Neural crest cell (in vitro differentiated cells): ENCODE measurements at places on chromosomes 3 and 15.
A peak's percentile ranks its signal among the peaks of the same experiment; 100 is the strongest.

DNA sequence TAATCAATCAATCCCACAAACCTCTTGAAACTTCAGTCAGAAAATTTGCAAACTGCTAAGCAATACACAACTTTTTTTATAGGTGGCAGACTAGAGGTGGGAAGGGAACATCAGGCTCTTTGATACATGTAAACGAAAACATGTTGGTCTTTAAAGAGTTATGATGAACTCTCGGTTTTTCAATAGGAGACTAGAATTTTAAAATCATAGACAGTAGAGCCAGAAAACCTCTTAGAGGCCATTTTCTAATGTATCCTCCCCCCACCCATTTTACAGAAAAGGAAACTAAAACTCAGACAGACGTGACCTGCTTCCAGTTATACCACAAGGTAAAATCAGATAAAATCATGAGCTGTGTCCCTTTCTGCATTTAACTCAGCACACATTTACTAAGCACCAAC, 179.1 kb upstream of the LPP start:
- H3K27ac ChIP-seq, result no peak overlapping the region
- H3K36me3 ChIP-seq, result no peaks in the 10 kb centered on the region
- no peaks in the 10 kb centered on the region for H3K4me1 ChIP-seq
- no peak overlapping the region for H3K4me3 ChIP-seq
- peaks cover 3% of the 10 kb centered on the region for H3K27me3 ChIP-seq

GRCh38 chr3:136957751-136958288, at the start of gene IL20RB:
TSS of gene IL20RB (plus strand) at chr3:136957983. CDS start at chr3:136958114, 131 bp downstream.
- no peak within 1 kb of the TSS for H3K27ac ChIP-seq
- no peak within 1 kb of the TSS for H3K4me3 ChIP-seq
- H3K36me3 ChIP-seq, result peaks cover 4% of the 10 kb centered on the region
- no peak for DNase-seq
- H3K27me3 ChIP-seq, result no peaks in the 10 kb centered on the region
- peaks cover 15% of the 10 kb centered on the region for H3K4me1 ChIP-seq

GRCh38 chr3:143526011-143526545, 322.2 kb downstream of the SLC9A9 start:
- no peak overlapping the region for H3K4me3 ChIP-seq
- no peak for DNase-seq
- no peak overlapping the region for H3K27ac ChIP-seq
- H3K4me1 ChIP-seq, result no peaks in the 10 kb centered on the region

DNA sequence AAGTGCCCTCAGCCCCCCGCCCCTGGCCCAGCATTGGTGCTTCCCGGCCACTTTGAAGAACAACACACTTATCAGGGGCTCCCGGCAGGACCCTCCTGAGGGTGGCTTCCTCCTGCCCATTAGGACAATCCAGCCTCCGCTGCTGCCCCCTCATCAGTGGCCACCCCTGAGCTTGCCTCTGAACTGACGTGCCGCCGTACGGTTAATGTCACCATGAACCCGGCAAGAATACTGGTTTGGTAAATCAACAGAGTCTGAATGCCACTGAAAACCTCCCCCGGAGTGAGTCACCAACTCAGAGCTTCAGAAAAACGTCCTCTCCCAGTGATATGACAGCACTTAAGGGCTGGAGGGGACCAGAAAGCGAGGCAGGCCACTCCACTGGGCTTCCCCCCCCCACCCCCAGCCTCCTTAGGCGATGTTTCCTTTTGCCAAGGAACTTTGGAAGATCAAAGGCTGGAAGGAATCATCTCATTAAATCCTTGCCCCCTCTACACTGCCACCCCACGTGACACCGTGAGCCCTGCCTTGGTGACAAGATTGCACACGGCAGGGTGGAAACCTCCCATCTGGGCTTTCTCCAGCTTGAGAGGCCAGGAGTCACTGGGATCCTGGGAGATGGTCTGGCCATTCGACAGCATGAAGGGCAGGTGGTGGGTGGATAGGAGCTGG, 142.1 kb downstream of the NUP210 start:
- H3K4me3 ChIP-seq, result no peak overlapping the region
- H3K27ac ChIP-seq, result no peak overlapping the region
- H3K36me3 ChIP-seq, result no peaks in the 10 kb centered on the region
- no peak for DNase-seq

GRCh38 chr15:63306492-63307073, 29.2 kb downstream of the APH1B start:
- no peak overlapping the region for H3K4me3 ChIP-seq
- peaks cover 29% of the 10 kb centered on the region for H3K4me1 ChIP-seq
- H3K27me3 ChIP-seq, result no peaks in the 10 kb centered on the region
- H3K27ac ChIP-seq, result no peak overlapping the region
- no peak for DNase-seq

DNA sequence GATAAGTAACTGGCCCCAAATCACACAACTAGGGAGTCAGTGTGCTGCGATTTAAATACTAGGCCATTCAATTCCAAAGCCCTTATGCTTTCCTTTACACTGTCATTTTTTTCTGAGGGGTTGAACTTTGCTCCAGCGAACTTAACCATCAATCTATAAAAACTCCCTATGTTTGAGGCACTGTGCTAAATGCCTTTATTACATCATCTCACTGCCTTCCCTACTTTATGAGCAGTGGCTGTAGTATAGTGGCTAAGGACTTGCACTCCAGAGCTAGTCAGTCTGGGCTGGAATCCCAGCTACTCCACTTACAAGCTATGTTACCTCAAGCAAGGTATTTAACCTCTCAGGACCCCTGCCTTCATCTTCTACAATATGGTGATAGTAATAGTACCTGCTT, 26.9 kb upstream of the WDR72 start:
- peaks cover 6% of the 10 kb centered on the region for H3K27me3 ChIP-seq
- H3K4me1 ChIP-seq, result no peaks in the 10 kb centered on the region
- H3K27ac ChIP-seq, result no peak overlapping the region
- no peak overlapping the region for H3K4me3 ChIP-seq
- no peak for DNase-seq

DNA sequence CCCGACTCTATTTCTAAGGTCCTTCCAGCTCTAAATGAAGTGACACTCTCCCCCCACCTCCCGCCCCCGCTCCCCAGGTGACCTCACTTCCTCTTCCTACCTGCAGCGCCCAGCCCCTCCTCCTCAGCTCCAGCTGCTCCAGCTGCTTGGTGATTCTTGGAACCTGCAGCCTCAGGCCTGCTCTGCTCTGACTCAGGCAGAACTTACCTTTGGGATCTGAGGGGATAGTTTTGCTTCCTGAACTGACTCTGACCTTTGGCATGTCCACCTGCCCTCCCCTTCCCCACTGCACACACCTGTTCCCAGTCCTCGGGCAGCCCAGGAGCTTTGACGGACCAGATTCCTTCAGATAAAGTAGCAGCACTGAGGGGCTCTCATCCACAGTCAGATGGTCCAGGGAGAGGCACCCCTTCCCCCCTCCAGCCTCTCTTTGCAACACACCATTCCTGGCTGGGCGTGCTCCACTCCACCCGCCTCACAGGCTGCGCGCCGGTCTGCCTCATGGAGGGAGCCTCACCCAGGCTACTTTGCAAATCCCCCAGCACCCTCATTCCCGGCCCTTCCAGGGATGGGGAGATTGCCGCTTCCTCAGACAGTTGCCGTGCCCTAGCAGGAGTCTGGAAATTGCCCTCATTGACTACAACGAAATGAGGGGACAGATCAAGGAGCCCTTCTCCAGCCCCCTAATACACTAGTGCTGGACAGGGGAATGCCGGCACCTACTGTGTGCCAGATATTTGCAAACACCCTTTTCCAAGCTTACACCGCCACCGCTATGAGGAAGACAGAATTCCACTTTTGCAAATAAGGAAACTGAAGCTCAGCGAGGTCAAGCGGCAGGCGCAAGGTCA, 692 bp upstream of the C15orf39 start:
- H3K4me3 ChIP-seq, result peak overlapping the region; percentile 93
- H3K27ac ChIP-seq, result no peak overlapping the region
- peaks cover 29% of the 10 kb centered on the region for H3K4me1 ChIP-seq
- peaks cover 23% of the 10 kb centered on the region for H3K27me3 ChIP-seq
- DNase-seq, result no peak
- no peaks in the 10 kb centered on the region for H3K36me3 ChIP-seq

- no peak overlapping the region for H3K27ac ChIP-seq
- H3K27me3 ChIP-seq, result no peaks in the 10 kb centered on the region
- no peaks in the 10 kb centered on the region for H3K36me3 ChIP-seq
- H3K4me1 ChIP-seq, result peaks cover 6% of the 10 kb centered on the region
- no peak overlapping the region for H3K4me3 ChIP-seq
- no peak for DNase-seq
Observed at GRCh38 chr3:87206070-87206469, 21.0 kb upstream of the CHMP2B start.

DNA sequence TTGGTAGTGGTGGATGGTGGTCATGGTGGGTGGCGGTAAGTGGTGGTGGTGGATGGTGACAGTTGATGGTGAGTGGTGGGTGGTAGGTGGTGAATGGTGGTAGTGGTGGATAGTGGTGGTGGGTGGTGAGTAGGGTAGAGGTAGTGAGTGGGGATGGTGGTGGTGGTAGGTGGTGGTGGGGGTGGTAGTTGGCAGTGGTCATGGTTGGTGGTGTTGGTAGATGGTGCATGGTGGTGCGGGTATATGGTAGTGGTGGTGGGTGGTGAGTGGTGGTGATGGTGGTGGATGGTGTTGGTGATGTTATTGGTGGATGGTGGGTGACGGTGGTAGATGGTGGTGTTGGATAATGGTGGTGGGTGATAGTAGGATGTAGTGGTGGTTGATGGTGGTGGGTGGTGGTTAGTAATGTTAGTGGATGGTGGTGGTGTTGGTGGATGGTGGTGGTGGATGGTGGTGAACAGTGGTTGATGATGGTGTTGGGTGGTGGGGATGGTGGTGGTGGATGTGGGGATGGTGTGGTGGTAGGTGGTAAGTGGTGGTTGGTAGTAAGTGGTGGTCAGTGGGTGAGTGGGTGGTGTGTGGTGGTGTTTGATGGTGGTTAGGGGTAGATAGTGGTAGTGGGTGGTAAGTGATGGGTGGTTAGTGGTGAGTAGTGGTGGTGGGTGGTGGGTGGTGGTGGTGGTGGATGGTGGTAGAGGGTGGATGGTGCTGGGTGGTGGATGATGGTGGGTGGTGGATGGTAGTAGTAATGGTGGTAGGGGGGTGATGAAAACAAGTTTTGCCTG, 16.7 kb upstream of the RIOX2 start:
- H3K36me3 ChIP-seq, result no peaks in the 10 kb centered on the region
- no peak for DNase-seq
- no peak overlapping the region for H3K27ac ChIP-seq

DNA sequence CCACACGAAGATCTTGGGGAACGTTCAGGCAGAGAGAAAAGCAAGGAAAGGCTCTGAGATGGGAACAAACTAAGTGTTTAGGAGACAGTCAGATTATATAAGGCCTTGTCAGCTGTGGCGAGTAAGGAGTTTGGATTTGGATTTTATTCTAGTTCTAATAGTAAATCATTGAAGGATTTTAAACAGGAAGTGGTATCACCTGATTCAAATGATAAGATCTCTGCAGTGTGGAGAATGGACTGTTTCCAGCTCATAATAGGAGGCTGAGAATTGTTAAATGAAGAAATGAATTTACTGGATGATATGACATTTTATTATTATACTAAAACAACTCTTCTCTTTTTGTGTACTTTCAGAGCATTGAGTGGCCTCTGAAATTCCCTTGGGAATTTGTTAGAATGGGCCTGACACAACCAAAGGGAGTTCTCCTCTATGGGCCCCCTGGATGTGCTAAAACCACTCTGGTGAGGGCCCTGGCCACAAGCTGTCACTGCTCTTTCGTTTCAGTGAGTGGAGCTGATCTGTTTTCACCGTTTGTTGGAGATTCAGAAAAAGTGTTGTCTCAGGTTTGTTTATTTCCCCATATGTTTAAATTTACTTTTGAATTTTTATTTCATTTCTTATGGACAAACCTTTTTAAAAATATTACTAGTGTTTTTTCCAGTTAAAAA, 36.0 kb upstream of the GATM start:
- H3K36me3 ChIP-seq, result peaks cover 31% of the 10 kb centered on the region
- H3K27ac ChIP-seq, result no peak overlapping the region
- H3K27me3 ChIP-seq, result no peaks in the 10 kb centered on the region
- H3K4me3 ChIP-seq, result no peak overlapping the region
- no peaks in the 10 kb centered on the region for H3K4me1 ChIP-seq

DNA sequence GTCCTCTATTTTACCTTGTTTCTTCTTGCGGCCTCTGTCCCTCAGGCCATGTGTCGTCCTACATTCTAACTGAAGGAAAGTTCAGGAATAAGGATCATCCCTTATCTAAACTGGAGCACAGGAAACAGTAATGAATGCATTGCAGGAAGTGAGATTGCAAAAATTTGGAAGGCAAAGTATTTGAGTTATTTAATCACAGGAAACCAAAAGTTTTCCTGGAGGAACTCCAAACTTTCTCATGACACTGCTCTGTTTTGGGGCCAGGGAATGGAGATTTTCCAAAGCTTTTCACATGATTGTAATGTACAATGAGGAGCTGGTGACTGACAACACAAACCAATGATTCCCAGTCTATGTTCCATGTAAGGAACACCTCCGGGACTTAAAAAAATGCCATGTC, 57.8 kb upstream of the PLSCR4 start:
- H3K36me3 ChIP-seq, result no peaks in the 10 kb centered on the region
- no peak overlapping the region for H3K27ac ChIP-seq
- H3K4me1 ChIP-seq, result no peaks in the 10 kb centered on the region
- H3K27me3 ChIP-seq, result no peaks in the 10 kb centered on the region
- no peak for DNase-seq

DNA sequence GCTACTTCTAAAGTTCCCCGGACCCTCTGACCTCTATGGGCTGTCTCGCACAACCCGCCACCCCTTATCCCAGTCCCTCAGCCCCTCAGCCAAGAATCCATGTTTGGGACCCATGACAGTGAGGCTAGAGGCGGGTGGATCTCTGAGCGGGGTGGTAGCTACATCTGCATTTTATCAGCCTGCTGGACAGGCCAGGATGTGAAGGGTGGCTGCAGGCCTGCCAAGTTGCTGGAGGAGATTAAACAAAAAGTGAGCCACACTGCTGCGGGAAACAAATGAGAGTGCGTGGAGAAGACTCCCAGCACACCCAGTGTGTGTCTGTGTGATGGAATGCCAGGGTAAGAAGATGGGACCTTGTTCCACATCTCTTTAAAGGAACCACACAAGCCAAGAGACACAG, 51.1 kb upstream of the SPATA12 start:
- H3K4me1 ChIP-seq, result peaks cover 11% of the 10 kb centered on the region
- no peak overlapping the region for H3K27ac ChIP-seq
- peaks cover 2% of the 10 kb centered on the region for H3K36me3 ChIP-seq
- no peak overlapping the region for H3K4me3 ChIP-seq
- no peak for DNase-seq

GRCh38 chr3:76353683-76354082, 568.3 kb upstream of the ZNF717 start:
- H3K36me3 ChIP-seq, result no peaks in the 10 kb centered on the region
- no peak overlapping the region for H3K27ac ChIP-seq
- H3K4me1 ChIP-seq, result no peaks in the 10 kb centered on the region
- no peaks in the 10 kb centered on the region for H3K27me3 ChIP-seq
- no peak for DNase-seq

DNA sequence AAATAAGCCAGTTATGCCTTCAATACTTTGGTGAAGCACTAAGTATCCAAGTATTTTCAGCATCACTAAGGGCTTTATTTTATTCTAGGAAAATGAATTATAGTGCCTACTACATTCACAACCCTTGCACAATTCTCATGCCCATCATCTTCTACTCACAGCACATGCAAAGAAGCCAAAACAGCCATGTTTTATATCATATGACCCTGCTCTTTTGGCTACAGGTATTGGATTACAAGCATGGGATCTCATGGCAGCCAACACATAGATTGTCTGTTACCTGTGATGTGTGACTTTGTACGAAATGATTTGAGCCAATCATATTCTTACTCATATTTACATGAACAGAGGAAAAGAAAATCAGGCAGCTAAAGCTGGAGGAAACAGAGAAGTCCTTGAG, 38.6 kb downstream of the STT3B start:
- no peaks in the 10 kb centered on the region for H3K36me3 ChIP-seq
- no peaks in the 10 kb centered on the region for H3K27me3 ChIP-seq
- no peak for DNase-seq
- H3K27ac ChIP-seq, result no peak overlapping the region
- H3K4me3 ChIP-seq, result no peak overlapping the region
- H3K4me1 ChIP-seq, result peaks cover 25% of the 10 kb centered on the region
